HepG2 (cell line): ENCODE measurements at places on chromosomes 2 and 18. TPM values are rescaled to one million over a fixed set of nuclear protein-coding genes. Genes with fewer than 3 reads are reported as not detected.

GRCh38 chr2:17749753-17750438 is 3.7 kb downstream of the SMC6 start:
- DNase-seq: no peak

GRCh38 chr2:188598551-188598950 is 306.9 kb downstream of the GULP1 start:
- peak; percentile 51 for DNase-seq

- no peak for DNase-seq
These were observed 327.7 kb downstream of the SUCLG1 start for GRCh38 chr2:84131278-84131830.

- DNase-seq: peak; percentile 92
These were observed 145.6 kb downstream of the TGIF1 start for GRCh38 chr18:3595369-3596273.

DNA sequence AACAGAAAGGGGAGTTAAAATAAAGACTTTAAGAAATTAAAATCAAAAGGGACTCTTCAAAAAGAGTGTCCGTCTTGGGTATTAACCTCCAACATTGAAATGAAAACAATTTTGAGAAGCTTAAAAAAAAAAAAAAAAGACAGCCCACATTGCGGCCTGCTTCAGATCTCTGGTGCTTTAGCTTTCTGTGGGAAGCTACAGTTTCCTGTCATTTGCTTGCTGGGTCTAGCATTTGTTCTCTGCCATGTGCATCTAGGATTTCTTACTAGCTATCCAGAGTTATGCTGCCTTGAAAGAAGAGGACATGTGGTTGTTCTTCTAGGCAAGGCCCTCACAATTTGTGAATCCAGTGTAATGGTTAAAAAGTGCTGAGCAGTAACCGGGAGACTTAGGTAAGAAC is 375.3 kb downstream of the SLC4A3 start:
- no peak for DNase-seq

DNA sequence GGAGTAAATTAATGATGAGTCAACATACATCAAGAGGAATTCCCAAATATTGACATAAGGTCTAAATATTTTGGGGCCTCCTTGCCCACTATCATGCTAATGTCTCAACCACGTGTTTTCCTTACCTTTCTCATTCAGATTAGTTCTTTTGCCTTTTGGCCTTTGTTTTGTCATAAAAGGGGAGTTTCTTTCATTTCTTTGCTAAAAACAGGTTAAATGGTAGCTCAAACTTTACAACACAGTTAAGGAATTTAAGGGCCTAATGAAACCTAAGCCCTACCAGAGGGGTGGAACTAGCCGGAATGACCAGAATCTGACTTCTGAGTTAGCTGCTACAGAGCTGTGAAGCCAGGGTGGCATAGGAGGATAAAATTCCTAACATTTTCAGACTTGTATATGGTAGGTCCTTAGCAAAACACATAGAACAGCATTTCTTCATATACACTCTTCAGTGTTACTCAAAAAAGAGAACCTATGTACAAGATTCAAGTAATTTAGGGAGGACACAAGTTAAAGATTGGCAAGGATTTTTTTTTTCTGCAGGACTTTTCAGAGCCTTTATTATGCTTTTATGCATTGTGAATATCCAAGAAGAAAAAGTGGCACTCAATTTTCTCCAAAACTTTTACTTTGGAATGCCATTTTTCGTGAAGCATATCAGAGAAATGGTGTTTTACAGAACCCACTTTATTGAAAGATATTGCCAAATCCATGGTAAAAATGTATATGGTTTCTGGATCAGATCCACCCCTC is 633.1 kb downstream of the ARHGAP15 start:
- DNase-seq: no peak

DNA sequence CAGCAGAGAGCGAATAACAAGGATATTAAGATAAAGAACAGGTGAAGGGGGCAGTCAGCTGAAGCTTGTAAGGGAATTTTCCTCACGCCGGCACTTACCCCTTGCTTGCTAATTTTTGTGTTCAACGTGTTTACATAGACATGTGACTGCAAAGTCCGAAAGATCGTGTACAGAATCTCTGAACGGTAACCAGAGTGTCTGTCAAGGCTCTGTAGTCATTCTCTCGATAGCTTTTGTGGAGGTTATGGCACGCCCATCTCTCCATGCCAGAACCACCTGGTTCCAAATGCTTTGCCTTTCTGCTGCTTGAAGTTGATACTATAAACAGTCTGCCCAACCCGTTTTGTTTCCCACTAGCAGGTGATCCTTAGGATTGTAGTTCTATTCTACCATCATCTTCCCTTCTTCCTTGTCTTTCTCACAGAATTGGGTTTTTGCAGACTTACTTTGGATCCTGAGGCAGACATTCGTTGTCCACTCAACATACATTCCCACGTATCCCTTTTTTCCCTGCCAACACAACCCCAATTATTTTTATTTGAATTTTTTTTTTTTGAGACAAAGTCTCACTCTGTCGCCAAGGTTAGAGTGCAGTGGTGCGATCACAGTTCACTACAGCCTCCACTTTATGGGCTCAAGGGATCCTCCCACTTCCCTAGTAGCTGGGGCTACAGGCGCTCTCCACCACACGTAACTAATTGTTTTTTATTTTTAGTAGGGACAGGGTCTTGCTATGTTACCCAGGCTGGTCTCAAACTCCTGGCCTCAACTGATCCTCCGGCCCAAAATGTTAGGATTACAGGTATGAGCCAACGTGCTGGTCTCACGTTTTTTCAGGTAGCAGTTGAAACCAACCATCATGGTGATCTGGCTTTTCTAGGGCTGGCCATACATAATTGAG is 1.3 kb upstream of the USP34 start:
- peak; percentile 91 for DNase-seq

DNA sequence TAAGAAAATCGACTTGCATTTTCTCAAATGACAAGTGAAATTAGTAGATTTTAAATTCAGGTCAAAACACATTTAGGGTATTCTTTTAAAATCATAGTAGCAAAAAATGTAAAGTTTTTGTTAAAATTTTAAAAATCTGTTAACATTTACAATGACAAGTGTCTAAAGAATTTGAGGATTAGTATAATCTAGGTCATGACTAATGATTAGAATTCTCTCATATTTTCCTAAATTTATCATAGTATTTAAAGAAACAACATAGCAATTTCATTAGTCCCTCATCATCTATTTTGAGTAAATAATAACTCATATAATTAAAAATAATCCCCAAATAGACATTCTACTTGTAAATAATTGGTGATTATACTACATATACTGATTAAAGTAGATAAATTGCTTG is 23.6 kb downstream of the THUMPD2 start:
- DNase-seq: no peak

GRCh38 chr2:38075507-38076151 is at the start of gene CYP1B1:
Gene CYP1B1 (minus strand): TSS chr2:38076151. CDS start chr2:38075388, 763 bp downstream.
- no peak for DNase-seq

GRCh38 chr2:150095361-150096095 is 391.9 kb downstream of the RND3 start:
- DNase-seq: no peak

DNA sequence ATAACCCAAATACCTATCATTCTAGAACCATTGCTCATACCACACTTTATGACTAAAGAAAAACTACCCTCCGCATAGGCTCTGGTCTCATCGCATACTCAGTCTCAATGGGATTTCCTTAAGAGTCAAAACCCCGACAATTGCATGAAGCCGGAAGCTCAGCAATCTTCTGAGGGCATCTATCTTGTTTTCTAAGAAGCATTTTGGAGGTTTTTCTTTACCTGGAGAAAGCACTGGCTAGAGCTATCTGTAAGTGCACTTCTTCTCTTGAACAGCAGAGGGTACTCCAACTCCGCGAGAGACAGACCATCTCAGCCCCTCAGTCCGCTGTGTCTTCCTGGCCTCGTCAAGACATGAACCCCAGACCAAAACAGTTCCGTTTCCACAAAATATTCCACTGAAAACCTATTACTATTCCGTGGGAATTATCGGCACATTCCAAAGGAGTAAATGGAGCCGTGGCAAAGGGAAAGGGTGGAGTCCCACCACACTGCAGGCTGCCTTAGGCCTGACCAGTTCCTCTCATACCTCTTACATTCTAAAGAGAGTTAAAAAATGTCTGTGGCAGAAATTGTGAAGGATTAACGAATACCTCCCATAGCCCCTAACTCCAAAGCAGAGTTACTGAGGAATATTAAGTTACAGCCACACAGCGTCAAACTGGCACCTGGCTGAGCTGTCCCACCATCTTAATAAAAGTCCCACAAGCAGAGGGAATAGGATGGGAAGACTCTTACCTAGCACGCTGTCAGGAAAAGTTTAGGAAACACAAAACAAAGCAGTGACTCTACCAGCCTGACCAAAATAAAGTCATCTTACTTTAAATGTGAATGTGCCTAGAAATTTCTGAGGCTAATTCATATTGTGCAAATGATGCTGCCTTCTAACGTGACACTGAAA is 325.6 kb upstream of the VRK2 start:
- peak; percentile 56 for DNase-seq

GRCh38 chr2:227870710-227871374 is 589 bp upstream of the DAW1 start:
- no peak for DNase-seq

- no peak for DNase-seq
These were observed 7.9 kb downstream of the SLC16A14 start for GRCh38 chr2:230060672-230061293.

GRCh38 chr2:64727843-64728463 is 74.2 kb upstream of the SERTAD2 start:
- DNase-seq: no peak

PLEKHH2 gene
- 3.0 and 3.1 TPM in 2 replicates for polyA plus RNA-seq

CYRIA gene
- polyA plus RNA-seq: 0.09 TPM in 1 of 2 replicates, not detected in the other

MRPL30 gene
- polyA plus RNA-seq: 25.6 and 30.2 TPM in 2 replicates

HOXD9 gene
- not detected in 2 replicates for polyA plus RNA-seq

CD207 gene
- 0.13 and 0.15 TPM in 2 replicates for polyA plus RNA-seq

GALNT5 gene
- not detected in 2 replicates for polyA plus RNA-seq

CACNB4 gene
- 3.9 and 5.1 TPM in 2 replicates for polyA plus RNA-seq

ALPI gene
- polyA plus RNA-seq: 0.03 TPM in 1 of 2 replicates, not detected in the other

COLEC11 gene
- polyA plus RNA-seq: 1.5 and 2.6 TPM in 2 replicates

APOB gene
- polyA plus RNA-seq: 1,226 and 1,569 TPM in 2 replicates

TBR1 gene
- 0.03 TPM in 1 of 2 replicates, not detected in the other for polyA plus RNA-seq
